ENCODE measurements at places on chromosomes 1 and 21. TPM values are rescaled to one million over a fixed set of nuclear protein-coding genes. Genes with fewer than 3 reads are reported as not detected.

DNA sequence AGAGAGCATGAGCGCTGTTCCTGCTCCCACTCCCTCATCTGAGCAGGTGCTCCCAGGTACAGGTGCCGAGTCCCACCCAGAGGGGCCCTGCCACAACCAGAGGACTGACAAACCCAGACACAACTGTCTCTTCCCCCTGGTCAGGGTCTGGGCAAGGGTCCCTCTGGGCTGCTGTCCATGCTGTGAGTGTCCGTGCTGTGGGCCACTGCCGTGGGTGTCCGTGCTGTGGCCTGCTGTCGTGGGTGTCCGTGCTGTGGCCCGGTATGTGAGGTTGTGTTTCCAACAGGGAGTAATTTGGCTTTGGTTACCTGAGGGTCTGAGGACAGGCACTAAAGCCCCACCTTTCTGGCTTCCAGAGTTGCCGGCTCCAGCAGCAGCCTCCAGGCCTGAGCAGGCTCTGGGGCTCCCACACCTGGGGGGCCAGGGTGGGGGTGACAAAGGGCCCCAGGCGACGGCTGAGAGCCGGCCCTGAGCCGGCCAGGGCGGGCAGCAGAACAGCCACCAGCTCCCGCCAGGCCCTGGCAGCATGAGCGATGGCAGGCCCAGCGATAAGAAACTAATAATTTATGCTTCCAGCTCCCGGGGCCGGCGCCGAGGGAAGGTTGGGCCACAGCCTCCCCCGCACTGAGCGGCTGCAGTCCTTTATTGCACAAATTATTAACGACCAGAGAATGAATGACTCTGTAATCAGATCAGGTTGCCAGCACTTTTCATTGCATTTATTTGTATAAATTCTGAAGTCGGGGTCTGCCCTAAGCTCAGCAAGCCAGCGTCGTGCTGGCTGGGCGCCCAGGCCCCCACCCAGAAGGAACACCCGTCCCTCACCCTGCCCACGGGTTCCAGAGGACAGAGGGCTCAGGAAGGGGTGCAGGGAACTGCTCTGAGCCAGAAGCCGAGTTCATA lies 7.3 kb upstream of the SAMD11 start:
- DNase-seq: no peak

NRIP1 gene
- total RNA-seq: 15.3 TPM

GRCh38 chr1:205330150-205330549 lies 8.6 kb upstream of the NUAK2 start:
- no peak for DNase-seq

DNA sequence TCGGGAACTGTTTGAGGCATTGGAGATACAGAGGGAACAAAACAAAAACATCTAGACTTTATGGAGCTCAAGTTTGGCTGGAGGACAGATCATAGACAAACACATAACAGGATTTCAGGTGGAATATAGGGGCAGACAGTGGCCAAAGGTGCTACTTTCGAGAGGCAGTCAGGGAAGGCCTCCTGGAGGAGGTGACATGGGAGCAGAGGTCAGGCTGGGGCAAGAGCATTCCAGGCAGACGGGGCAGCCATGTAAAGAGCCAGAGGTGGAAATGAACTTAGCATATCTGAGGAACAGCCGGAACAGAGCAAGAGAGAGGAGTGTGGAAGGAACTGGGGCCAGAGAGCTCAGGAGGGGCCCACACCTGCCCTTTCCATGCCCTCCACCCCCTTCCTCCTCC lies 122.3 kb downstream of the DMRTB1 start:
- no peak for DNase-seq

- DNase-seq: no peak
Measured at GRCh38 chr1:209157546-209158249, 425.8 kb upstream of the CAMK1G start.

DNA sequence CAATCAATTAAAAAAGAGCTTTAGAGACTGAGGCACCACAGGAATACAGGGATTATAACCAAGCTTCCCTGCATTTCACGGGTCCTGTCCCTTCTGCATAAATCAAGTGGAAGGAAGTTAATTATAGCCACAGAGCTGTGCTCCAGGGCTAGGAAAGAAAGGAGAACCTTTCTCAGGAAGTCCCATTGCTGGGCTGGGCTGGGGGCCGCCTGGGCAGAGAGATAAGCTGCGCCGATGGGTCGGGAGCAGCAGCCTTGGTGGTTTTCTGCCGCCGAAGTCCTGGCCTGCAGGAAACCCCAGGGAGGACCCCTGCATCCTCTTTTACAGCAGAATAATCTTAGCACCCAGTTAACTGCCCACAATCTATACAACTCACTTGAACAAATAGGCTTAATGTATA lies 12.6 kb upstream of the CD34 start:
- no peak for DNase-seq

- DNase-seq: no peak
Measured at GRCh38 chr1:55531644-55532043, 316.5 kb upstream of the USP24 start.
